ENCODE measurements at places on chromosomes 1 and 21.

DNA sequence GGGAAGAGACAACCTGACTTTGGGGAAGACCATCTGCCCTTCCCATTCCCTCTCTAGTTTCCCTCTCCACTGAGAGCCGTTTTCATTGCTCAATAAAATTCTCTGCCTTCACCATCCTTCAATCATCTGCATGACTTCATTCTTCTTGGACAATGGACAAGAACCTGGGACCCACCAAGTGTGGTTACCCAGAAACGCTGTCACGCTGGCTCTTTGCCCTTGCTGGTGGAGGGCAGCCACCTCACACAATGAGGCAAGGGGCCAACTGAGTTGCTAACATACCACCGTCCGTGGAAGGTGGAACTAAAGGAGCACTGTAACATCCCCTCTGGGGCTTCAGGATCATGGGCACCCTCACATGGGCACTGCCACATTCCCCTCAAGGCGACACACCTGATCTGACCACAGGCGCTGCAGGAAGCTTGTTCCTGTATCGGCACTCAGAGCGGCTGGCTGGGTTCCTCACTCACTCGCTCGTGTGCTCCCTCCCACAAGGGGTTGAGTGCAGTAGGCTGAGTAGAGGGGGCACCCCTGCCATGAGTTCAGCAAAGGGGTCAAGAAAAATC, 652.4 kb downstream of the PLPP3 start:
- DNase-seq, result no peak

- DNase-seq, result no peak
Measured at GRCh38 chr1:159827102-159827490, 423 bp downstream of the SLAMF8 start.

DNA sequence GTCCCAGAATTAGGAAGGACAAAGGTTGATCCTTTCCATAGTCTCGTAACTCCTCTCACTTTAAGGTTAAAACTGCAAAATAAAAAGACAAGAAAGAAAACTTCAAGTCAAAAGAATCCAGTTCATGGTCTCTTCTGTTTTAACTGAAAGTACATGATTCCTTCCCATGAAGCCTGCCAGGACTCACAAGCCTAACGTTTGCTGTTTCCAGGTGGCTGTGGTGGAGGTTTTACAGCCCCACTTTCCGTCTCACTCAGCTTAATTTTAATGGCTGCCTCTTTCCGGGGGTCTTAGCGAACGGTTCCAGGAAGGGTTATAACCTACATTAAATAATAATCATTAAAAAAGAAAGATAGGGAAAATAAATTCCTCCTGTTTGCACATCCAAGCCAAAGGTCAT, 136.8 kb upstream of the SPAG17 start:
- DNase-seq, result no peak

GRCh38 chr21:39663742-39664492, 51.2 kb downstream of the B3GALT5 start:
- no peak for DNase-seq

DNA sequence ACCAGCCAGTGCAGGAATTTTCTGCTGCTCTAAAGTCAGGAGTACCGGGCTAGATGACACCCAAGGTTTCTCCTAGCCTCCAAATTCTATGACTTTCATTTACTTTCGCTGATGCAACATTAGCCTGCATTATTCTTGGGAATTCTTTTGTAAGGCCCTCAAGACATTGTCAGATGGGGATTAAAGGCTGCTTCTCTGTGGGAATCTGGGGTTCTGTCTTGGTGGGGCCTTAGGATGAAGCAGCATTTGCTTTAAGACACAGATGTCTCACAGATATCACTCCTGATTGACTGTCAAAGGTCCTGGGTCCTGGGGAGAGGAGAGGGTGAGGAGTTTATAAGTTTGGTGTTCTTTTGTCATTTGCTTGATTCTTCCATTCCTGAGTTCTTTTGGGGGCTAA, 11.6 kb downstream of the PKP1 start:
- no peak for DNase-seq

DNA sequence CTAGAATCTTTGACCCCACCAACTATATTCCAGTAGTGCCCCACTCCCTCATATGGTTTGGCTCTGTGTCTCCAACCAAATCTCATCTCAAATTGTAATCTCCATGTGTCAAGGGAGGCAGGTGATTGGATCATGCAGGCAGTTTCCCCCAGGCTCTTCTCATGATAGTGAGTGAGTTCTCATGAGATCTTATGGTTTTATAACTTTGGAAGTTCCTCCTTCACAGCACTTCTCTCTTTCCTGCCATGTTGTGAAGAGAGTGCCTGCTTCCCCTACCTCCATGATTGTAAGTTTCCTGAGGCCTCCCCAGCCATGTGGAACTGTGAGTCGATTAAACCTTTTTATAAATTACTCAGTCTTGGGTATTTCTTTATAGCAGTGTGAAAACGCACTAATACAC, 7.7 kb upstream of the SAMD13 start:
- no peak for DNase-seq

DNA sequence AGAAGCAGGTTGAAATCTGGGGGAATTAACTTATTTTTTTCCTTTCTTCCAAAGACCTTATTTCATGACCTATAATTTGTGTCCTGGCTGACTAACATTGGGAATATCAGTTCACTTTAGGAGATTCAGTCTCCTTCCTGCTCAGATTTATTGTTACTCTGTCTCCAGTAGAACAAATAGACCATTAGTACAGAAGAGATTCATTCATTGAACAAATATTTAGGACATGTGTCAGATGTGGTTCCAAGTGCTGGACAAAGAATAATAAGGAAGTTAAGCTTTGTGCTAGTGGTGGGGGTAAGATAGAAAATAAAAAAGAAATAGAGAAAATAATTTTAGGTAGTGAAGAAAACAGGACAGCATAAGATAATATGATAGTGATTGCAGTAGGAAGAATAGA, 20.3 kb downstream of the ZMYM4 start:
- DNase-seq, result no peak

GRCh38 chr1:173414539-173415226, 62.5 kb upstream of the PRDX6 start:
- no peak for DNase-seq

GRCh38 chr21:43362321-43362791, 64.6 kb downstream of the SIK1 start:
- no peak for DNase-seq

DNA sequence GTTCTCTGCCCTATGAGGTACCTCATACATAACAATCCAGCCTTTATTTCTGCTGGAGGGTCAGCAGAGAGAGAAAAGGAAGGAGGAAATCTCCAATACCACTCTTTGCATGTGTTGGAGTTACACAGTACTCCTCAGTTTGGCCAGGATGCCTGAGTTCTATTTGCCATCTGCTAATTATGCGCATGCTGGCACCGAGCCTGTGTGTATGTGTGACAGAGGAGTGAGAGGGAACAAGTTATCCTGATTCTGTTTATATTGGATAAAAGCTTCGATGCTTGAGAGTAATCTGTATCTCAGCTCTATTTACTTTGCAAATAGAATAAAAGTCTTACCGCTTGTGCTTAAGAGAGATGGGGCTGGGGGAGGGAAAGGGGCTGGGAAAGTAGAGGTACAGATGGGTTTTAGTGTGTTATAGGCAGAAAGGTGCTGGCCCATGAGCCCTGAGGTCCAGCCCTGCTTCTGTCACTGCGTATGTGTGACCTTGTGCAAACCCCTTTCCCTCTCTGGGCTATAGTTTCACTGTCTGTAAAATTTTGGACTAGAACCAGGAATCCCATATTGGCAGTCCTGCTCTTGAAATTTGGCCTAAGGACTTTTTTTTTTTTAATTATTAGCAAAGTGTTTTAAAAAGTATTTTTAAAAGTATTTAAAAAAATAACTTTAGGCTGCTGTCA, 54.5 kb upstream of the PLXNA2 start:
- DNase-seq, result no peak

DNA sequence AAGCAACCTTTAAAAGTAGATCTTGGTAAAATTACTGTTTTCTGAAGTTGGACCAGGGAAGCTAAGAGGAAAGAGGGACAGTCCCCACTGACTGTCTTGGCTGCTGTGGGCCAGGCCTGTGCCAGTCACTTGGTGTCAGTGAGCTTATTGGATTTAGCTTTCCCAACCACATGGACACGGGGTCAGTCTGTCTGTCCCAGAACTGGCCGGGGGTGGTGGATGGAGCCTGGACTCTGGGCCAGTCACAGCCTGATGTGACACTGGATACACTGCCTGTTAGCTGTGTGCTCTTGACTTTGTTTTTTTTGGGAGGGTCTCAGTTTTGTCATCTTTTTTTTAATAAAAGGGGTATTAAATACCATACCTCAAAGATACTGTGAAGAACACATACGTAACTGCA, 96.7 kb downstream of the GALNT2 start:
- no peak for DNase-seq
